Anterior cingulate cortex (tissue), 58 donors: ENCODE measurements at places on chromosomes 2 and 18.

DNA sequence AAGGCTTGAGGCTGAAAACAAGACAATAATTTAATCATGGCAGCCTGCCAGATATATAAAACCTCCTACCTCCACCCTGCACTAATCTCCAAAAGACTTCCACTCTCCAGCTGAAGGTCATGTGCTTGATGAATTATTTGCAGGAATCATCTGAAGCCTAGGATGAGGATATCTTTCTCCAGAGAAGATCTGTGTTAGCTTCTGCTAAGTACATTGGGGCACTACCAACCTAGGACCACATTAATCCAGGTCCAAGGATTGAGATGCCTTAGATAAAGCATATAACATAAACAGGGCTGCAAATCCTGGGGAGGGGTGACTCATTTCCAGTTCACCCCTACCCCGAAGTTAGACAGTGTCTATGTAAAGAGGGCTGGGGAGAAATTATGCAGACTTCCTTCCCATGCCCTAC lies 80.5 kb upstream of the FRZB start:
- DNase-seq, result no peak

DNA sequence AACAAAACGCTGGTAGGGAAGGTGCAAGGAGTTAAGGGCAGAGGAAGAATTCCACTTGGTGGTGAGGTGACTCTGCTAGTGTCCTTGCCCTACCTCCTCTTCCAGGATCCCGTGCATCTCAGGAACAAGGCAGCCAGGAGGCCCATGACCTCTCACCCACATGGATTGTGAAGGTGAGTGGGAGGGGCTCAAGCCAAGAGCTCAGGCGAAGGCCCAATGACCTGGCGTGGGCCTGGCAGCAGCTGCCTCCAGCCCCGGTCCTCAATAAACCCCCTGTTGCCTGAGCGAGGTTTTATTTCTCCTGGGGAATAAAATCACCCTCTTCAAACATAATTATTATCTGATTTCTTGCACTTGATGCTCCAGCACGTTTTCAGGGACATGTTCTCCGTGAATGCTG lies 28.2 kb downstream of the LAMA1 start:
- DNase-seq, result no peak

GRCh38 chr2:178880257-178880656 lies 73.0 kb upstream of the TTN start:
- DNase-seq, result no peak

- DNase-seq, result no peak
Measured at GRCh38 chr2:187093771-187094412, 244.9 kb upstream of the ZSWIM2 start.

DNA sequence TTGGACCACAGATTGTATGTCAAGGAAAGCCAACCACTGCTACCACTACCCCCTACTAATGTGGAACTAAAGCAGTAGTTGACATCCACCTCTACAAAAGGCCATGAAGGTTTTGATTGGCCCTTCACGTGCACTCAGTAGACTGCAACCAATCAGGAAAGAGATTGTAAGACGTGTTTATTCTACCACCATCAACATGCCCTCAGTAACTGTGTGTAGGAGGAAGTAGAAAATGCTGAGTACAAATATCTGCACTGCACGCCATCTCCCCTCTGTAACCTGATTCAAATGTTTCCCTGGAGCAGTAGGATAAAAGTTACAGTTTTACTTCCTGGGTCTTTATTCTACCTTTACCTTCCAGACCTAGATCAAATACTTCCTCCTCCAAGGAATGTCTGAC lies 2.9 kb upstream of the CASP10 start:
- DNase-seq, result no peak

- DNase-seq, result no peak
Measured at GRCh38 chr2:194465641-194466040, 1191.4 kb upstream of the SLC39A10 start.

- DNase-seq, result no peak
Measured at GRCh38 chr2:147137711-147138110, 707.1 kb upstream of the ACVR2A start.

GRCh38 chr2:71710367-71711132 lies 257.2 kb downstream of the DYSF start:
- no peak for DNase-seq

- DNase-seq, result no peak
Measured at GRCh38 chr2:154911729-154912128, 213.2 kb downstream of the KCNJ3 start.

DNA sequence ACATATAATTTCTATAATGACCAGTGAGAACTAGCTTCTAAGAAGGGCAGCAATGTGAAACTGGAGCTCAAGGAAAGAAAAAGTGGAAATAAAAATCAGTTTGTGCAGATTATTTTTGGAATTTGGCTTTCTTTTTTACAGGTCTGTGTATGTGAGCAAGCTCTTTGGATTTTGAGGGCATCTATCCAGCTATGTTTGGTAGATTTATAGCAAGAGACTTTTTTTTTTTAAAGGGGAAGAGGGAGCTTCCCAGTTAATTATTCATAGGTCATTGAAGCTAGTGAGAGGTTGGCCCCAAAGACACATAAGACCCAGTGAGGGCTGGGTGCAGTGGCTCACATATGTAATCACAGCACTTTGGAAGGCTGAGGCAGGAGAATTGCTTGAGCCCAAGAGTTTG lies 24.0 kb upstream of the COLEC12 start:
- no peak for DNase-seq

GRCh38 chr2:118913131-118913802 lies 28.7 kb upstream of the MARCO start:
- DNase-seq, result no peak

GRCh38 chr2:3666613-3666975 lies 8.6 kb downstream of the ALLC start:
- DNase-seq, result no peak

GRCh38 chr2:72561621-72562318 lies 264.1 kb downstream of the EXOC6B start:
- DNase-seq, result no peak

DNA sequence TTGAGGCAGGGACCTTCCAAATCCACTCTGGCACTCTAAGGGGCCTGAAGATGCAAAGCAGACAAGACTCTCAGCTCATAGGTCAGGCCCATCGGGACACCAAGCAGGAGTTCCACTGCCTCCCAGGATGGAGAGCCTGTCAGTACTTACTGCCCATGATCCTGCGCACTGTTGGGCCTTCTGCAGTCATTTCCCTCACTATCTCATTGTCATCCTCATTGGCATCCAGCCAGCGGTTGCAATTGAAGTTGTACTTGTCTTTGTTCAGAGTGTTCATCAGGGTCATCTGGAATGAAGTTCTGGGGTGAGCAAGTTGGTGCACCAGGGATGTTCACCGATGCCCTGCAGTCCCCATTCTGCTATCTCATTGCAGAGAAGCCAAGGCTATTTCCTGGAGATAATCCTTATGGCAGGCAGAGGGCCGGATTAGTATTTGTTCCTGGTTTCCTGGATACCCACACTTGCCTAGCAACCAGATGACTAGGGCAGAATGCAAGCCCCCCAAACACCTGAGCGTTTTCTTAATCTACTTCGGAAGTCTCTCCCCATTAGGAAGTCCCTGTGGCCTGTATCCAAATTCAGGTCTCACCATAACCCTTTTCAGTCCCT lies 65.1 kb downstream of the LOXHD1 start:
- DNase-seq, result no peak

- DNase-seq, result no peak
Measured at GRCh38 chr2:10004836-10005235, 38.5 kb upstream of the KLF11 start.

GRCh38 chr2:220664272-220665107 lies 907.6 kb downstream of the EPHA4 start:
- no peak for DNase-seq

DNA sequence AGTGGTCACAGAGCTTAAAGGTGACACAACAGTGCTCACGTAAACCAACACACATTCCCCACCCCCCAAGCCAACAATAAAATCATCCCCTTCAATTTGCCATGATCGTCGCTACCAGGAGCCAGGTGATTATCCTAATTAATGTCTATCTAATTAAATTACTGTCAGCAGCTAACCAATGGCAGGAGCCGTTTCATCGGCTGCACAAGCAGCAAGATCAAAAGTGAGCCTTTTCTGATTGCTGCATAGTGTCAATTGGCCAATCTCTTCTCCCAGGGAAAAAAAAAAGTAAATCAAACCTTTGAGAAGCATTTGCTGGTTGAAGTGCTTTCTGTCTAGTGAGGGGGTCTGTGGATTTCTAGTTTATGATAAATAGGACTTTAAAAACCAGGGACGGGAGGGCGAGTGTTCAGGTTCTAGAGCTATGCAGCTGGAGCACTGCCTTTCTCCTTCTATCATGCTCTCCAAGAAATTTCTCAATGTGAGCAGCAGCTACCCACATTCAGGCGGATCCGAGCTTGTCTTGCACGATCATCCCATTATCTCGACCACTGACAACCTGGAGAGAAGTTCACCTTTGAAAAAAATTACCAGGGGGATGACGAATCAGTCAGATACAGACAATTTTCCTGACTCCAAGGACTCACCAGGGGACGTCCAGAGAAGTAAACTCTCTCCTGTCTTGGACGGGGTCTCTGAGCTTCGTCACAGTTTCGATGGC lies at the start of gene TBR1:
Gene TBR1 (plus strand): TSS at position 311 of the 721 bp plus-strand sequence. CDS start 114 bp downstream, at position 425.
- no peak for DNase-seq

DNA sequence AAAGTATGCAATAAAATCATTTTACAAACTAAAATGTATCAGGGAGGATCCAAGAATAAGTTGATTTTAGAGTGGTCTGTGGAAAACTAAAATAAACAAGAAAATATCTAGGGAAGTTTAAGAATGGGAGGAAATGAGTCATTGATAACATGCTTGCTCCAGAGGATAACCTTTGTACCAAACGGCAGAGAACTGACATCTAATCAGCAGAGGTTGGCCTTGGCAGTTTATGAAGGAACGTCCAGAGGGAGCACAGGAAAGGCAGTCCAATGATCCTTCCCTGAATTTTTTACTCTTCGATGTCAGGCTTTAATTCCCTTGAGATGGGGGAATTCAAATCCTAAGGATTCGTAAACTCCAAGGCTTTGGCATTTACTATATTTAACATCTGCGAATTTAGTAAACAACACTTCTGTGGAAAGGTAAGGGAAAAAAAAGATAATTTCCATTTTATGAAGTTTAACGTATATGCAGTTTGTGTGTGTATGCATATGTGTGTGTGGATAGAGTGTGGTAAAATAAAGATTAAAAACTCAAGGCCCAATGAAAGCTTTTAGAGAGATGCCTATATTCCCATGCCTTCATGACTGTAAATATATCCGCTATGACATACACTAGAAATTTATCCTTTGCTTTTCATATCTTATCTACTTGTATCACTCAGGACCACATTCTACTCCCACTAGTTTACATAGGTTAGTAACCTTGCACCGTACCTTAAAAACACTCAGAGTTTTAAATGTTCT lies 8.7 kb upstream of the INPP1 start:
- DNase-seq, result no peak

DNA sequence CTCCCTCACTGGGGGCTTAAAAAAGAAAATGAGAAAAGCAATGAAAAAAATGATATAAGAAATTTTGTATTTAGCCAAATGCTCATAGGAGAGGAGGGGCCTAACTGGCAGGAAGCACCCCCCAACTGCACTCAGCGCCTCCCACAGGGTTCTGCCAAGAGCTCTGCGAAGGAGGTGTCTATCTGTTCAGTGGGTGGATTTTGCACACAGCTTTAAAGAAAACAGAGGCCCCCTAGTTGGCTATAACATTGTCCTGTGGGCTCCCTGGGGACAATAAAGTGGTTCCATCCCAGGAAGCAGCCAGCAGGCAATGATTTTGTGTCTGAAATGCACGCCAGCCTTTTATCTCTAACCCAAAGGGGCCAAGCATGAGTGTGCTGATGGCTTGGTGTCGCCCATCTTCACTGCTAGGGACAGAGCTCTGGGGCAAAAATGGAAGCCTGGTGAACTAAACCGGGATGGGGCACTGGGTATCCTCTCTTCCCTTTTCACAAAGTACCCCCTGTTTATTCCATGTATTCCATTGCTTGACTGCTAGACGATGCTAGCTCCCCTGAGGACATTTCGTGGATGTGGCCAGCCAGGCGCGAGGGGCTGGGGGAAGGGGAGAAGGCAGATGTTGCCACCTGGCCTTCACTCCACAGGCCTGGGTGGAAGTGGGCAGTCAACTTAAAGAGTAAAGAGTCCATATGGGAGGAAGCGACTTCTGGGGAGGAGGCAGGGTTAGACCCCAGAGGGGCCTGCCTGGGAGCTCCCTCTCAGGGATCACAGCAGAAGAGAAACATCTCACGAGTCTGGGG lies 205.7 kb downstream of the CYP26B1 start:
- no peak for DNase-seq

DNA sequence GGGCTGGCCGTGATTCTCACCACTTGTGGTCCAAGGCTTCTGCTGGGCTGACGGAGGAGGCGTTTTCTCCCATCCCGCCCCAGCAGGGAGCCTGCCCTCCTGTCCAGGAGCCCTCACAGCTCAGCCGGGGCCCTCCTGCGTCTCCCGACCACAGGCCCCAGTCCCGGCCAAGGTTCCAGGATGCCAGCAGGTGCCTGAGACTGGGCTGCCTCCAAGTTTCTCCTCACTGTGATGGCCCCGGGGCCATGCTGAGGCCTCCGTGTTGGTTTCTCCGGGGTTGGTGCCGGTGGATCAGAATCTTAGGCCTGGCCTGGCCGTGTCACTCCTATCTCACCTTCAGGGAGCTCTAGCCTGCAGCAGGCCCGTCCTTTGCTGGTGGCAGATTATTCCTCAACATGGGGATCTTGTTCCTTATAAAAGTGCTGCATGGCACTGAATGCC lies 5.9 kb downstream of the KCNG2 start:
- no peak for DNase-seq

- no peak for DNase-seq
Measured at GRCh38 chr2:136049011-136049742, 63.8 kb upstream of the DARS1 start.

DNA sequence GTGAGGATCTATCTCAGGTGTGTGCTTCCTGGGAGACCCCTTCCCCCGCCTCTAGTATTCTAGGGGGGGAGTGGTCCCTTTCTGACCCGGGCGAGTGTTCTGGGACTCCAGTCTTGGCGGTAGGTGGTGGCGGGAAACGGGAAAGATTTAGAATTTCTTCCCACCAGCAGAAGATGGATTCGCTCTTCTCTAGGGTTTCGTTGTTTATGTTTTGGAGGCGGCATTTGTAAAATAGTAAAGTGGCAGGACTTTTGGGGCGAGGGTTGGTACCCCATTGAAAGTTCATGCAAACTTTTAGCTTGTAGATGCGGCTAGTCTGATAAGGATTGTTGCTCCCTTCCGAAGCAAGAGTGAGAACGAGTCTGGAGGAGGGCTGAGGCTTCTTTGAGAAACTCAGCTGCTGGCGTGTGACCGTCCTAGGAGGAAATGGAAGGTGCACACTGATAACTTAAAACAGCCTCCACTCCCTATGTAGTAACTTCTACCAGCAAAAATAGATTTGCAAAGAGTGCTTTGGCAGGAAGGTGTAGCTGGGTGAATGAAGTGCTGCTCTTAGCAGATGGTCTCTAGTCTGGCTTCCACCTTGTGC lies 412 bp downstream of the GPD2 start:
- no peak for DNase-seq
